ENCODE measurements at places on chromosomes 4 and X. TPM values are rescaled to one million over a fixed set of nuclear protein-coding genes. Genes with fewer than 3 reads are reported as not detected.

The PRR32 gene
- 0.48 TPM for total RNA-seq

DNA sequence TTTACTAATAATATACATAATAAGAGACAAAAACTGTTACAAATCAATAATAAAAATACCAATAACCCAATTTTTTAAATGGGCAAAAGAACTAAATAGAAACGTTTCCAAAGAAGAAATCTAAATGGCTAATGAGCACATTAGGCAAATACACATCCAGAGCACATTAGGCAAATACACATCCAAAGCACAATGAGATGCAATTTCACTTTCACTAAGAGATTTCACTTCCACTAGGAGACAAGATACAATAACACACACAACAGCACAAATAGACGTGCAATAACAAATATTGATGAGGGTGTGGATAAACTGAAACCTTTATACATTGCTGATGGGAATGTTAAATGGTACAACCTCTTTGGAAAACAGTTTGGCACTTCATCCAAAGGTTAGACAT, 250.7 kb downstream of the ARAP2 start:
- DNase-seq, result no peak

GRCh38 chr4:164383358-164384220, 370.3 kb upstream of the SMIM31 start:
- DNase-seq, result peak; percentile 94

GRCh38 chr4:10033191-10033881, 12.0 kb upstream of the SLC2A9 start:
- DNase-seq, result no peak

GRCh38 chr4:10273030-10273429, 156.4 kb upstream of the WDR1 start:
- no peak for DNase-seq

DNA sequence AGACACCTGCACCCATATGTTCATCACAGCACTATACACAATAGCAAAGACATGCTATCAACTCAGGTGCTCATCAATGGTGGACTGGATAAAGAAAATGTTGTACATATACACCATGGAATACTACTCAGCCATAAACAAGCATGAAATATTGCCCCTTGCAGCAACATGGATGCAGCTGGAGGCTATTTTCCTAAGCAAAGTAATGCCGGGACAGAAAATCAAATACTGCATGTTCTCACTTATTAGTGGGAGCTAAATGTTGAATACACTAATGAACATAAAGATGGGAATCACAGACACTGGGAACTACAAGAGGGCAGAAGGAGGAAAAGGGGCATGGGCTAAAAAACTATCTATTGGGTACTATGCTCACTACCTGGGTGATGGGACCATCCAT, 278.5 kb downstream of the GPC3 start:
- DNase-seq, result no peak

The HSFX1 gene
- 3.9 TPM for total RNA-seq

GRCh38 chr4:154208424-154208823, 283.2 kb downstream of the DCHS2 start:
- no peak for DNase-seq

DNA sequence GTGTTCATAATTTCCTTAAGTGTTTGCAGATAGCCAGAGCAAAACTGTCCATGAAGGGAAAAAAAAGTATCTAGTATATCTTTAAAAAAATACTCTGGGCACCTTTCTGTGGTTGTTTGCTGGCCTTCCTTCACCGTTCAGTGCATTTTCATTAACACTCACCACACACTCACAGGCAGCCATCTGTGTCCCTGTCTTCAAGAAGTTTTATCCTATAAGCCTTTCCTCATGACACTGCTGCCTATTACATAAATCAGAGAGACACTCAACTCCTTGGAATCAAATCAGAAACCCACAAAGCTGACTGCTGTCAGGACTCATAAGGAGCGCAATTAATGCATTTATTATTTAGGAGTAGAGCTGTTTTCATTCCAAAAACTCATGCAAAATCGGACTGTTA, 1720.2 kb downstream of the PCDH7 start:
- DNase-seq, result no peak

DNA sequence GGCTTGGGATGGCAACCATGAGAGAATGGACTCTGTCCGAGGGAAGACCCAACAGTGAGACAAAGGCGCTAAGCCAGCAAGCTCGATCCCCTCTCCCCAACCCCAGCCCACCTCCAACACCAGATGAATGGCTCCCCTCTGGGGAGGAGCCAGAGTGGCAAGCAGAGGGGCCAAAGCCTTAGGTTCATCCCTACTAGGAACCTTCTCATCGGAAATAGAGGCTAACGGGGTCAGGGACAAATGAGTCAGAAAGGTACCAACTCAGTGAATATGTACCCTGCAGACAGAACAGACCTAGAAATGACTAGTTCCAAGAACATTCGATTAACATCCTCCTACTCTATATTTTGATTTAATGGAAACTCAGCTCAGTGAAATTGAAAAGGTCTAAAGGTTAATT, 73.9 kb downstream of the NSG1 start:
- DNase-seq, result no peak

DNA sequence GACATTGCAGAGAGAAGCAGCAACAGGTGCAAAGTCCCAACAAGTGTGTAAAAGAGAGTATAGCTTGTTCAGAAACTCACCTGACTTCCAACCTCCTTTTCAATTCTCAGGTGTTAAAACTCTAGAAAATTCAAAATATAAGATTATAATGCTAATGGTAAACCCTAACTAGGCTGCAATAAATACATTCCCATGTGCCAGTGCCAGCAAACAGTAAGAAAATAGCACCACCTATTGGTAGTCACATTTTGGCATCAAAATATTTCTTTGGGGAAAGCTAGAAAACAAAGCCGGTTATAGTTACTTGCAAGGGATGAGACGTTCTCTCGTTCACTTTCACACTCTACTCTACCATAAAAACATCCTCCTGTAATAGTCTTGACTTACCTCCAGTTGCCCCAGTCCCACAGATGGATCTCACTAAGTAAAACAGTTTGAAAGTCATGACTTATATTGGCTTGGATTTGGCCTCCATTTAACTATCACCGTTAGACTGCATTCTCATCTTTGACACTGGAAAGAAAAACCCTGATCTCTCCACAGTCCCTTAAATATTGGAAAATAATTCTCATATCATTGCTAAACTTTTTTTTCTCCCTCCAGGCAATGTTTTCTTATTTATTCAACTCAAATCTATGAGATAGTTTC, 9.6 kb downstream of the BMP3 start:
- DNase-seq, result peak; percentile 8

- DNase-seq, result no peak
Observed at GRCh38 chrX:104335756-104336155, 81.0 kb upstream of the ESX1 start.

- no peak for DNase-seq
Observed at GRCh38 chr4:109629775-109630174, 69.7 kb downstream of the MCUB start.

DNA sequence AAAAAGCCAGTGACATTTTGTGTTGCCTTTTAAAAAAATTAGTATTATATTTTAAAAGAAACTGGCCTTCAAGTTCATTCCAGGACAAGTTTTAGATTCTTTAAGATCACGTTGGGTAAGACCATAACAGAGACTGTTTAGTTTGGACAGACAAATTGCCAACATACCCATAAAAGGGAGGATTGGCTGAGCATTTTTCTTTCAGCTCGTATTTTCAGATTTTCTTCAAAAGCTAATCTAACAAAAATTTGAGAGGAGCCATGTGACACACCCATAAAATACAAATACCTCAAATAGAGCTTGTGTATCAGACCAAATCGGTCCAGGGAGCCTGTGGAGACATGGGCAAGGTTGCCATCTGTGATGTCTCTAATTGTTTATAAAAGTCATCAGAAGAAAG, 74.6 kb upstream of the C1QTNF7 start:
- DNase-seq, result peak; percentile 37

- DNase-seq, result no peak
Observed at GRCh38 chrX:112835019-112835418, 5.6 kb downstream of the AMOT start.

The CSAG2 gene
- total RNA-seq, result not detected

The HGFAC gene
- 3.1 TPM for total RNA-seq

GRCh38 chrX:33138677-33139249, 72.6 kb downstream of the DMD start:
- no peak for DNase-seq

- no peak for DNase-seq
Observed at GRCh38 chr4:115505326-115505725, 391.9 kb upstream of the NDST4 start.

The ASB9 gene
- total RNA-seq, result not detected

Measured in umbilical cord (tissue), 2 donors.